ENCODE measurements at places on chromosomes 1 and 21.

DNA sequence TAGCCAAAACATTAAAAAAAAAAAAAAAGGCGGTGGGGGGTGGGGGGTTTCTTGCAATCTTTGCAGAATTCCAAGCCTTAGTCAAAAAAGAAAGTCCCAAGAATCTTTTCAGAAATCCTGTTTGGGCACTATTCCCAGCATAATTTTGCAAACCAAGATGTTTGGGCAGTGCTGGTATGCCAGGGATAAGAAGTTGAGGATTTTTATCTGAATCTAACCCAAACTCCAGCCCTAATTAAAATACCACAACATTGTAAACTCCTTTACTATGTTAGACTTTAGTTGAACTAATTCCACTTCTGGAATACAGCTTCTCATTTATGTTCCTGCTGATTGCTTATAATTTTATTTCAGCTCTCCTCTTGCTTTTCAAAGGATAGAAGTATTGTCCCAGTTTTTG, 504.1 kb upstream of the ADGRL2 start:
- peak; percentile 59 for DNase-seq

GRCh38 chr1:17200246-17200645, 4.7 kb upstream of the PADI1 start:
- DNase-seq: peak; percentile 86

- no peak for DNase-seq
Measured at GRCh38 chr1:171159148-171159547, 26.0 kb upstream of the FMO2 start.

GRCh38 chr1:183920651-183921050, 115.7 kb downstream of the RGL1 start:
- DNase-seq: no peak

- no peak for DNase-seq
Measured at GRCh38 chr1:31423418-31423947, 10.5 kb downstream of the SERINC2 start.

DNA sequence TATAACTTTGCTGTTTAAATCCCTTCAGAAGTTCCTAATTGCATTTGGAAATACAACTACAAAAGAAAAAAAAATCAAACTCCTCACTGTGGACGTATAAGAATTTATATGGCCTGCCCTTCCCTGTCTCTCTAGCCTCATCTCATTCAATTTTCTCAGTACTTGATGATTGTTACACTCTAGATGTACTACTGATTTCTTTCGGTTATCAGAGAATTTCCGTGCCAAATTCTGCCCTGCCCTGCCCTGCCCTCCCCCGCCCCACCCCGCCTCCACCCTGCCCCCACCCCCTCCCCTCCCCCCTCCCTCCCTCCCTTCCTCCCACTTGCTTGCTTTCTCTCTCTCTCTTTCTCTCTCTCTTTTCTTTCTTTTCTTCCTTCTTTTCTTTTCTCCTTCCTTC, 71.7 kb upstream of the MPC2 start:
- no peak for DNase-seq

DNA sequence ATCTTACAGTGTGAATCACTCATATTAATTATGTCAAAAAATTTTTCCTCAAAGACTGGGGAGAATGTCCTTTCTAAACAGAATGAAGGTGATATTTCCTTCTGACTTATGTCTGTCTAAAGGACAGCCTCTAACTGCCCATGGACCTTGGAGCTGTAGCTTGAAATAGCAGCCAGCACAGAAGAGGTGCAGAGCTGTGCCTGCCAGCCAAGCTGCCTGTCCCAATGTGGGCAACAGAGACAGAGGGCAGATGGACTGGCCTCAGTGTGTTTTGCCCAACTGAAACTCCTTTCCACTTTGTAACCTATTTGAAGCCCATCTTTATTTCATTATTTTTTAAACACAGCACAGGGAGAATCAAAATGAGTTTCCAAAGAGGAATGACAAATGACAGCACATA, 97.6 kb upstream of the DYNLT5 start:
- DNase-seq: no peak

DNA sequence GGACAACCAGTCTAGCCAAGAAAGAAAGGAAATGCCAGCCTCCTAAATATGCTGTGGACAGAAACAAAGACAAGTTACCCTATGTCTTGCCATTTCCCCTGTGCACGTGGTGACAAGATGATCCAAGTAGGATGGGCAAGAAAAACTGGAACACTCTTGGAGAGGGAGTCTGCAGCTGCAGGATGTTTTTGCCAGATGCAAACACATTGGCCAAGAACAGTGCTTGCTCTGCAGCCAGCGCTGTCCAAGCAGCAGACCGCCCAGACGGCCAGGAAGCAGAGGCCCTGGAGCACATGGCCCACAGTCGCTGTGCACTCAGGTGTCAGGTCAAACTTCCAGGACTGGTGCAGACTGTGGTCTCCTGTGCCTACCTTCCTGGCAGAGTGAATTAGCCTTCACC, 189.3 kb downstream of the SLC35F3 start:
- DNase-seq: no peak

DNA sequence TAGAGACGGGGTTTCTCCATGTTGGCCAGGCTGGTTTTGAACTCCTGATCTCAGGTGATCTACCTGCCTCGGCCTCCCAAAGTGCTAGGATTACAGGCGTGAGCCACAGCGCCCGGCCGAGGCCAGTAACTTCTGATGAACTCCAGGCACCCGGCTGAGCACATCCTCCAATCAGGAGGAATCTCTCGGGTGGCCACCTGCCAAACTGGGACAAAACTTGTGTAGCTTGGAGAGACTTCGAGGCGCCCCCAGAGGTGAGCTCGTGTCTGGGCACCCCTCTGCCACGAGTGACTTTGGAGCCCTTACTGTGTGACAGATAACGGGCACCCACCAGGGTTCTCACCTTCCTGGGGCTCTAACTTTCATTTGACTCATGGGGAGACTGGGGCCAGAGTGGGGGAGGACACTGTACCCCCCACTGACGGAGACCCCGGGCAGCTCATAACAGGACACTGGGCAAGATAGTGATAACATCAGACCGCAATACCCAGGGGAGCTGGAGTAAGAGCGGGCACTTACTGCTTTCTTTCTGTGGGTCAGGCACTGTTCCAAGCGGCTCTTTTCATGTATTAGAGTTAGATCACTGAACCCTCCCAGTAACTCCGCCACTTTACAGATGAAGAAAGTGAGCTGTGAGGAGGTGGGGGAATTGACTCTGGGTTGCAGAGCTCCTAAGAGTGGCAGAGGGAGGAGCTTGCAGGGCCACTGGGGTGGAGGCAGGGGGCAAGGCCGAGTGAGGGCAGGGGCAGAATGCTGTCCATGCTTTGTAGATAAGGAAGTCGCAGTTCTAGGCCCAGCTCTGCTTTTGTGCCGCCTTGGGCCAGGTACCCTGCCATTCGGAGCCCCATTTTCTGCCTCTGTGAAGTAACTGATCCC, 1.9 kb upstream of the PADI2 start:
- DNase-seq: peak; percentile 44

DNA sequence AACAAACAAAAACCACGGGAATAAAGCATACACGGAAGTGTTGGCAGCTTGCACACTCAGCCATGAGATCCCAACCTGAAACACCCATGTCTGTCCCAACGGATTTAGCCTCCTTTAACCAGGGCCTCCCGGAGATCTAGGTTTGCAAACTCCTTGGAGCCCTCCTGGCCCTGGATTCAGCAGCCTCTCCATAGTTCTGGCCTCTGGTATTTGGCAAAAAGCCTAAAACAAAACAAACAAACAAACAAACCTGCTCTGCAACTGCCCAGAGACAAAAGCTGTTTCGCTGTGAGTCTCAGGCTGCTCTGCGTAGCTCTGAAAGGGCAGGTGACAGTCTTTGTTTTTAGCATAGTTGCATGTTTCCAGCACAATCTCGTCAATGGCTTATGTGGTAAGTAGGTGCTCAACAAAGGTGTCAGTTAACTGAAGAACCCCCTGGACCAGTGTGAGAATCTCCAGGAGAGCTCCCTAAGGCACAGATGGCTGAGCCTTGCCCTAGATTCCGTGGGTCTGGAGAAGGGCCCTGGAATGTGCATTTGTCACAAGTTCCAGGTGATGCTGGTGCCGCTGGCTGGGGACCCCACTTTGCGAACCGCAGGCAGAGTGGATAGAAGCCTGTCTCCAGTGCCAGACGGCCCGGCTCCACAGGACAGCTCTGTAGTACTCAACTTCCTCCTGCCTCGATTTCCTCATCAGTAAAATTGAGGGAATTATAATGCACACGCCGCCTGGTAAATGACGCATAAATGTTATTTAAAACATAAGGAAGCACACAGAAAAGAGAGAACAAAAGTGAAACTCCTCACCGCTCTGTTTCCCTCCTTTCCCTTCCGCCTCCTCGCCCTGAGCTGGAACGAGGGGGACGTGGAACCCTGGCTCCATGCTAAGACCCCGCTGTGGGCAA, 86.2 kb downstream of the RIPK4 start:
- DNase-seq: no peak

DNA sequence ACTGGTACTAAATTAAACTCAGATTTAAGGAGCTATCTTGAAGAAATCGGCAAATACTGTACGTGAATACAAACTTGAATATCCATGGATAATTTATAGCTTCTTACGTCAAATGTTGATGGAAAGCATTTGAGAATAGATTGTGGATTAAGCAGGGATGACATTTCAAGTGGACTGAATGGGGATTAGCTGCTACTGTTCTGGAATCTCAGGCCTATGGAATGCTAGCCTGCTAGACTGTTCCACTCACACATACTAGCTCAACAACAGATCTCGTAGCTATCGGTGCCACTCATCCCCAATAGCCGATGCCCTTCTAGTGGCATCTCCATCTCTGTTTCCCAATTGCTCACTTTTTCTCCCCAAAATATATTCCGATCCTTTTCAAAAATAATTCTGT, 62.0 kb upstream of the USP25 start:
- DNase-seq: peak; percentile 79

DNA sequence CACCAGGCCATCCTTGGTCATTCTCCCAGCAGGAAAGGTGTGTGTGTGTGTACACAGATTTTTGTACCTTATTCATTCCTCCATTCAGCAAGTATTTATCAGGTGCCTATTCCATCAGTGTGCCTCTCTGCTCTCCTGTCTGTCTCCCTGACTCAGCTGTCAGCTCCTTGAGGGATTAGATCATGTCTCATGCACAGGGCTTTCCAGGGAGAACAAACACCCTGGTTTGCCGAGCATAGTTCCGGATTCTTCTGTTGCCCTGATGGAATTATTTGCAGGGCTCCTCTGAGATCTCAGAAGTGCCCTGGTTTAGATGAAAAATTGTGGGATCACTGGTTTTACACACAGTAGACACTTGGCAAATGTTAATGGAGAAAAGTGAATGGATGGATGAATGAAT, 8.1 kb upstream of the SDHB start:
- peak; percentile 47 for DNase-seq

DNA sequence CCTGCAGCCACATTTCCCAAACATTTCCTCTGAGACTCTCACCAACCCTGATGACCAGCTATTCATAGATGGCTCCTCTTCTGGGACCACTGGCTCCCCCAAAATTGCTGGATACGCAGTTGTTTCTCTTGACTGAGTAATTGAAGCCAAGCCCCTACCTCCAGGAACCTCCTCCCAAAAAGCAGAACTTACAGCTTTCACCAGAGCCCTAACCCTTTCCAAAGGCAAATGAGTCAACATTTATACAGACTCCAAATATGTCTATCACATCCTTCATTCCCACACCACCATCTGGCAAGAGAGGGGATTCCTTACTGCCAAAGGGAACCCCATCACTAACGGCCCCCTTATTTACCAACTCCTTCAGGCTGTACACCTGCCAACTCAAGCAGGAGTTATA, 20.3 kb upstream of the CA6 start:
- no peak for DNase-seq

DNA sequence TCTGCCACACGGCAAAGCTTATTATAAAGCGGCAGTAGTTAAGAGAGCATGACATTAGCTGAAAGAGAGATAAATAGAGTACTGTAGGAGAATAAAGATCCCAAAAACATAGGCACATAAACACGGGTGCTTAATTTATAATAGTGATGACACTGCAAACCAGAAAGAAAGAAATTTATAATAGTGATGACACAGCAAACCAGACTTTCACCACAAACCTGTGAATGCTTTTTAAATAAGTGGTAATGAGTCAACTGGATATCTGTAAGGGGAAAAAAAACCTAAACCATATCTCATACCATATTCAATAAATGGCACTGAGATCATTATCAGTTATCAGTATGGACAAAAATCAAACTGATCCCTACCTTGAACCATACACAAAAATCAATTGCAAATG, 25.5 kb downstream of the USP1 start:
- DNase-seq: peak; percentile 8

GRCh38 chr1:86714561-86715244, 10.3 kb downstream of the SH3GLB1 start:
- no peak for DNase-seq

DNA sequence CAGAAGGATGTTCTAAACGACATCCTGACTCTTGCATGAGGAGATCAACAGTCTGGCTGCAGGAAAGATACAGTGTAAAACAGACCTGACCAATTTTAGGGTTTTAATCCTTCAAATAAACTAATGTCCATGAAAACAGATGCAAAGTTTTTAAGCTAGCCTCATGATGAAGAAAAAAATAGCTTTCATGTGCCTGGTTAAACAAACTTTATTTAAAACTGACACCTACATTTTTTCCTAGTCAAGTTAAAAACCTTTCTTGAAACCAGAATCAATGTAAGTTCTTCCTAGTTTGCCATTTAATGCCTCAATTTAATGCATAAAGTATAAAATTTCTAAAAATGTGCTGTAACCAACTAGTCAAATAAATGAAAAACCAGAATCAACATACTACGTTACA, 2.9 kb downstream of the WDR26 start:
- DNase-seq: no peak

DNA sequence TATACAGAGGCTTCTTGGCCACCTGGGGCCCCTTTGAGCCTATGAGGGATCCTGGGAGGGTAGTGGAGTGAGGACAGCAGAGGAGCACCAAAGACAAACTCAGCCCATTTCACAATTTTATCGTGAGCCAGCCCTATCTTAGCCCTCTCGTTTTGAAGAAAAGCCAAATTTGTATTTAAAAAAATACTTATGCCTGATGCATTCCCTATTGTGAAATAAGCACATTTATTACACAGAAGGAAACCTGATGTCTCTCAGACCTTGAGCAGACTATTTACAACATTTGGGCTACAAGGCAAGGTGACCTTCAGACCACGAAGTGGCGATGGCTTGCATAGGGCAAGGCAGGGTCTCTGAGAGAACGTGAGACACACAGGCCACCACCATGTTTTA, 41.3 kb upstream of the H6PD start:
- DNase-seq: peak; percentile 81

- no peak for DNase-seq
Measured at GRCh38 chr1:10304295-10304694, 93.9 kb downstream of the KIF1B start.

GRCh38 chr1:63463248-63463647, 59.8 kb downstream of the ITGB3BP start:
- DNase-seq: peak; percentile 77

- DNase-seq: no peak
Measured at GRCh38 chr1:5910276-5910620, 82.0 kb downstream of the NPHP4 start.

- no peak for DNase-seq
Measured at GRCh38 chr1:215082532-215083382, at the start of gene KCNK2. Gene KCNK2 (plus strand): TSS chr1:215082737. CDS start chr1:215083386, 649 bp downstream.

GRCh38 chr1:223628233-223629125, 37.0 kb downstream of the CAPN8 start:
- DNase-seq: peak; percentile 29

Data from amniotic epithelial cell (primary cell).